H9 (cell line): ENCODE measurements at places on chromosomes 13 and 19.

GRCh38 chr13:22862478-22862877 lies 318.3 kb upstream of the SGCG start:
- no peak for DNase-seq

- DNase-seq, result no peak
Observed at GRCh38 chr13:110433014-110433413, 125.9 kb downstream of the COL4A2 start.

- DNase-seq, result no peak
Observed at GRCh38 chr13:48580896-48581295, 48.0 kb upstream of the RCBTB2 start.

DNA sequence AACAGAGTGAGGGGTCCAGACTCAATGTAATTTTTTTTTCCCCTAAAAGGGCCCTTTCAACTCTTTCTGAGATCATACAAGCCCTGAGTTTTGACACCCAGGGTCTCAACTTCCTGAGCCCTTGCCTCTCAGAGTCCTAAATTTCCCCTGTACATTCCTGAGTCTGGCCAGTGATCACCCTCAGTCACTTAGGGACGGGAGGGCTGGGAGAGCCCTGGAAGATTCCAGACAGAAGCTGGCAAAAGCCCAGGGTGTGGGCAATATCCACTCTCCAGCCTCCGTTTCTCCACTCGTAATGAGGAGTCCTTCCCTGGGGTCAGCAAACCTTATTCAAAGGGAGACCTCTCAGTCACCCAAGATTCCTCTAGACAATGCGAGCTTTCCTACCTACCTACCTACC lies 1.6 kb downstream of the PPP1R13L start:
- no peak for DNase-seq

DNA sequence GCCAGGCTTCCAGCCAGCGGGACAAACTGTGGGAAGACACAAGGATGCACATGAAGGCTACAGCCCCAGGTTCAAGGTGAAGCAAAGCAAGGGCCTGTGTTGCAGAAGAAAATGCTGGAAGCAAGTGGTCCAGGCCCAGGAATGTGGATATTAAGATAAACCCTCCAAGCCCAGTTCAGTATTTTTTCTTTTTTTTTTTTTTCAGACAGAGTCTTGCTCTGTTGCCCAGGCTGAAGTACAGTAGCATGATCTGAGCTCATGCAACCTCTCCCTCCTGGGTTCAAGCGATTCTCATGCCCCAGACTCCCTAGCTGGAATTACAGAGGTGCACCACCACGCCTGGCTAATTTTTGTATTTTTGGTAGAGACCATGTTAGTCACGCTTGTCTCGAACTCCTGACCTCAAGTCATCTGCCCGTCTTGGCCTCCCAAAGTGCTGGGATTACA lies 4.4 kb downstream of the PRDX2 start:
- no peak for DNase-seq

GRCh38 chr19:6223461-6224307 lies 56.1 kb downstream of the MLLT1 start:
- no peak for DNase-seq

- peak; percentile 78 for DNase-seq
Observed at GRCh38 chr19:11560404-11561051, 1.5 kb upstream of the ELOF1 start.

GRCh38 chr19:38006361-38007045 lies 99.5 kb downstream of the SIPA1L3 start:
- no peak for DNase-seq

- DNase-seq, result no peak
Observed at GRCh38 chr13:44312834-44313551, 60.6 kb upstream of the SERP2 start.

- peak; percentile 85 for DNase-seq
Observed at GRCh38 chr13:27960362-27961226, 8.5 kb downstream of the CDX2 start.

DNA sequence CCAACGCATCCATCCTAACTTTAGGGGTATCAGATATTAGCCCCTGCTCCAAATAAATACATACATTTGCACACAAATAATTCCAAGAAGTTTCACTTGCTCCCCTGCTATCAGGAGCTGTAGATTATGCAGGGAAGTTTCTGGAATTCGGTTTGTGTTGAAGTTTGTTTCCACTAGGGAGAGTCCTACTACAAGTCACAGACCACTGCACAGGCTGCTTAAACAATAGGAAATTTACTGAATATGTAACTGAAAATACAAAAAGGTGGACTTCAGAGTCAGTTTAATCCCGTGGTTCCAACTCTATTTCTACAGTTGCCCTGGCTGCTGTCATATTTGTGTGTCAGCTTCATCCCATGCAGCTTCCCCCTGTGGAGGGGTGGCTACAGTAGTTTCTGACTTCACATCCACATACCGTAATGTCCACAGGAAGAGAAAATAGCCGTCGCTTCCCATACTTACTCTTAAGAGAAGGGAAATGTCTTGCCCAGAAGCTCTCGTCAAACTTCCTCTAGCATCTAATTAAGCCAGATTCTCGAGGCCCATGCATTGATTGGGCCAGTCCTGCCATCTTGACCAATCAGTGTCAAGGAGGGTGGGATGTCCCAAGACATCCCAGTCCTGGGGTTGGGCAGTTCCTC lies 286.6 kb downstream of the COG6 start:
- DNase-seq, result no peak

GRCh38 chr19:47239610-47240296 lies 8.8 kb upstream of the BBC3 start:
- DNase-seq, result peak; percentile 78

DNA sequence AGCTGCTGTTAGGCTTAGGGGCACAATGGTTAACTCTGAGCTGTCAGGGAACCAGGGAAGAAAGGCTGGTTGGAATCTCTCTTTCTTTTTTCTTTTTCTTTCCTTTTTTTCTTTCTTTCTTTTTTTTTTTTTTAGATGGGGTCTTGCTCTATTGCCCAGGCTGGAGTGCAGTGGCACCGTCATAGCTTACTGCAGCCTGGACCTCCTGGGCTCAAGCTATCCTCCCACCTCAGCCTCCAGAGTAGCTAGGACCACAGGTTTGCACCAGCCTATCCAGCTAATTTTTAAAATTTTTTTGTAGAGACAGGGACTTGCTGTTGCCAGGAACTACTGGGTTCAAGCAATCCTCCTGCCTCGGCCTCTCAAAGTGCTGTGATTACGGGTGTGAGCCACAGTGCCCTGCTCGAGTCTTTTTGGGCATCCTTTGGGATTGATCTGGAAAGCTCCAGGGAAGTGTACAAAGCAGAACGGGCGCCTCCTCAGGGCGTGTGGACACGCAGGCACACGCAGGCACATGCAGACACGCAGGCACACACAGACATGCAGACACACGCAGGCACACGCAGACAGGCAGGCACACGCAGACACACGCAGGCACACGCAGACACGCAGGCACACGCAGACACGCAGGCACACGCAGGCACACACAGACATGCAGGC lies 99.2 kb downstream of the GADD45B start:
- DNase-seq, result no peak

- no peak for DNase-seq
Observed at GRCh38 chr13:110664041-110664440, 41.9 kb downstream of the CARS2 start.

- no peak for DNase-seq
Observed at GRCh38 chr13:29801737-29802305, 48.6 kb downstream of the UBL3 start.

GRCh38 chr13:66139701-66140100 lies 1090.4 kb downstream of the PCDH9 start:
- DNase-seq, result no peak

GRCh38 chr13:110089815-110090214 lies 217.1 kb downstream of the COL4A1 start:
- no peak for DNase-seq

DNA sequence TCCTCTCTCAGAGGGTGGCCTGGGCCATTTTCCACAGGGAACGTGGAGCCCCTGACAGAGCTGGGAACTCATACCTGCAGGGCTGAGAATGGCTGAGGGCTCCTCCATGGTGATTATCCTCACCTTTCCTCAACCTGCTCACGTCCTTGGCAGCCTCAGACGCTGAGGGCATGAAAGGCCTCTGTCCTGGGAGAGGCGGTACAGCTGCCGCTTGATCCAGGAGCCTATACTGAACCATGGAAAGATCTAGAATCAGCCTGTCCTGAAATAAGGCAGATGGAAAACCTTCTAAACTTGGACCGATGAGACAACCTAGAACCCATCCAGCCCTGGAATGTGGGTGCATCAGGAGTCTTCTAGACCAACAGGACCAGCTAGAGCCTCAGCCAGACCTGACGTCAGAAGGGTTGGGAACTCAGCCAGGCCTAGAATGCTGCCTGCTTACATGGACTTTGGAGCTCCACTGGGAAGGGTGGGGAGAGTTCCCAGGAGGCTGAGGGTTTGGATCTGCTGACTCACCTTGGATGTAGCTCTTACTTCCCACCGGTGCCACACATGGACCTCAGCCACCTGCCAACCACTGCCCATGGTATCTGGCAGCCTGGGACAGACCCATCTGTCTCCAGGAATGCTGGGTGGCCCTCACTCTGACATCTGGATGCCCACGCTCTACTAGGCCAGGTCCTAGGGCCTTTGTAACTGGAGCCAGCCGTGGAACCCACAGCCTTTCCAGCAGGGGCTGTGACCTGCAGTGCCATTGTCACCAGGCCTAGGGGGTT lies 7.5 kb downstream of the KCTD15 start:
- no peak for DNase-seq

DNA sequence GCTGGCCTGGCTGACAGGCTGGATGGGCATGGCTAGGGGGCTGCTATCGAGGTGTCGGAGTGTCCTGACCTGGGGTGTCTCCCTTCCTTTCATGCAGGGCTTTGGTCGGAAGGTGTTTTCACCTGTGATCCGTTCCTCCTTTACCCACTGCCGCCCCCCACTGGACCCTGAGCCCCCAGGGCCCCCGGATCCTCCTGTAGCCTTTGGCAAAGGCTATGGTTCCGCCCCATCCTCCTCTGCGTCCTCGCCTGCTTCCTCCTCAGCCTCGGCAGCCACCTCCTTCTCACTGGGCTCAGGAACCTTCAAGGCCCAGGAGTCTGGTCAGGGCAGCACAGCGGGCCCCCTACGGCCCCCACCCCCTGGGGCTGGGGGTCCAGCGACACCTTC lies 11.8 kb upstream of the PRR19 start:
- DNase-seq, result no peak

GRCh38 chr19:15072930-15073647 lies 8.9 kb upstream of the OR1I1 start:
- peak; percentile 41 for DNase-seq

GRCh38 chr13:41306271-41307145 lies 4.6 kb upstream of the NAA16 start:
- DNase-seq, result no peak

DNA sequence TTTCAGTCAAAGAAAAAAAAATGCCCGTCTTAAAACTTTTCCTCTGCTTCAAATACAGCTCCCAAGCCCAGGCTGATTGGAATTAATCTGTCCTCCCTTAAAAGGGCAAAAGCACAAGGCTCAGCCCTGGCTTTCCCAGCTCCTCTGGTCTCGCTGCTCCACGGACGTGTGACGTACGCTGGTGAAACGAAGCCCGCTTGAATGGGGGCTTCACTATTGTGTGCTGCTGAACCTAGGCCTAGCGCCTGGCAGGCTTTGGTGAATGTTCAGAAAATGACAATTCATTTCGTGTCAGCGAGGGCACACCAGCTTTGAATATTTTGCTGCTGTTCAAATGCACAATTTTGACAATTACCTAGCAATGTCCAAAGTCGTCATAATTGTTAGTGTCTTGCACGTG lies 615 bp upstream of the ZNF135 start:
- no peak for DNase-seq

DNA sequence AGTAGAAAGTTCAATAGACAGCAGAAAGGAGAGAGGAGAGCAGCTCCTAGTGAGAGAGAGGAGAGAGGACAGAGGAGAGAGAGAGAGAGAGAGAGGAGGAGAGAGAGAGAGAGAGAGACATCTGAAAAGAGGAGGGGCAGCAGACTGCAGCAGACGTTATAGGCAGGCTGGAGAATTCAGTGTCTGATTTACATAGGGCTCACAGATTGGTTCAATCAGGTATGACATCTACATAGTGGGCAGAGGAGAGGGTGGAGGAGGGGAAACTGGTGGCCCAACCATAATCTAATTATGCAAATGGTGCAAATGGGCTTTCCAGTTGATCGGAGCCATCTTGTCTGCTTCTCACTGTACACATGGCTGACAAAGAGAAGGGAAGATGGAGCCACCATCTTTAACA lies 221.3 kb upstream of the TRPC4 start:
- no peak for DNase-seq

DNA sequence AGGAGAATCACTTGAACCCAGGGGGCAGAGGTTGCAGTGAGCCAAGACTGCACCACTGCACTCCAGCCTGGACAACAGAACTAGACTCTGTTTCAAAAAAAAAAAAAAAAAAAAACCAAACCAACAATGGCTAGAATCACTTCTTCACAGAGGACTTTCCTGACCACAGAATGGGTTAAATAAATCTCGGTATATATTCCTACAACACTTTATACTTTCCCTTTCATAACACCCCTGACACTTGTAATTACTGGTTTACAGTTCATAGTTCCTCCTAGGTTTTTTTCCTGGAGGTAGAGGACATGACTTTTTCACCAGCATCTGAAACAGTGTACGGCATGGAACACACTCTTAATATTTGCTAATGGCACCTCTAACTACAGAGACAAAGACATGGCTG lies 31.4 kb downstream of the ZDHHC20 start:
- no peak for DNase-seq

DNA sequence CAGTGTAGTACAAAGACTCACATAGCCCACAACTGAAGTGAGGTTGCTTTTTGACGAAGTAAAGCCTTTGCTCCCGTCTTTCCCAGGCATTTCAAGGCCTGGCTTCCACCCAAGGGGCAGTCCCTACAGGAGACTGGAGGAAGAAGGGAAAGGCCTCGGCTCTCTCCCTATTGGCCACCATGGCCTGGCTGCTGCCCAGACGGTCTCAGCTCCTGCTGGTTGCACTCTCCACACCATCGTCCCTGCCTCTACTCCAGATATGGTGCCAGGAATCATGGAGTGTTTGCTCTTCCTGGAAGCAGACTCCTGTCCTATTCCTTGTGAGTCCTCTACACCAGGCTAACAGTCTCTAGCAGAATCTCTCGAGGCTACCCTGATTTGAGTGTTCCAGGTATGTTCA lies 124.1 kb upstream of the UQCRFS1 start:
- no peak for DNase-seq

- no peak for DNase-seq
Observed at GRCh38 chr19:13493516-13494310, 12.6 kb downstream of the CACNA1A start.

- no peak for DNase-seq
Observed at GRCh38 chr13:80379245-80379644, 38.3 kb upstream of the SPRY2 start.

- DNase-seq, result no peak
Observed at GRCh38 chr13:100608489-100608888, 19.9 kb upstream of the GGACT start.

DNA sequence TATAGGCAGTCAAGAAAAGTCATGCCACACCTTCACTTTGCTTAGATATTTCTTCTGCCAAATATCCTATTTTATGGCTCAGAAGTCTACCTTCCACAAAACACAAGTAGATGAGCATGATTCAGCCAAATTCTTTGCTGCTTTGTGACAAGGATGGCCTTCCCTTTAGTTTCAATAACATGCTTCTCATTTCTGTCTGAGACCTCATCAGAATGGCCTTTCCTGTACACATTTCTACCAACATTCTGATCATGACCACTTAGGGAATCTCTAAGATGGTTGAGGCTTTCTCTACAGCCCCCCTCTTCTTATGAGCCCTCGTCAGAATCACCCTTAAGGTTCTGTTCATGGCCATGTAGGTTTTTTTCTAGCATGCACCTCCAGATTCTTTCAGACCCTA lies 96.2 kb downstream of the COL4A2 start:
- no peak for DNase-seq
